ENCODE measurements at places on chromosomes 5 and 9.
A peak's percentile ranks its signal among the peaks of the same experiment; 100 is the strongest.

GRCh38 chr5:114120166-114120565, 241.7 kb upstream of the KCNN2 start:
- DNase-seq = no peak

DNA sequence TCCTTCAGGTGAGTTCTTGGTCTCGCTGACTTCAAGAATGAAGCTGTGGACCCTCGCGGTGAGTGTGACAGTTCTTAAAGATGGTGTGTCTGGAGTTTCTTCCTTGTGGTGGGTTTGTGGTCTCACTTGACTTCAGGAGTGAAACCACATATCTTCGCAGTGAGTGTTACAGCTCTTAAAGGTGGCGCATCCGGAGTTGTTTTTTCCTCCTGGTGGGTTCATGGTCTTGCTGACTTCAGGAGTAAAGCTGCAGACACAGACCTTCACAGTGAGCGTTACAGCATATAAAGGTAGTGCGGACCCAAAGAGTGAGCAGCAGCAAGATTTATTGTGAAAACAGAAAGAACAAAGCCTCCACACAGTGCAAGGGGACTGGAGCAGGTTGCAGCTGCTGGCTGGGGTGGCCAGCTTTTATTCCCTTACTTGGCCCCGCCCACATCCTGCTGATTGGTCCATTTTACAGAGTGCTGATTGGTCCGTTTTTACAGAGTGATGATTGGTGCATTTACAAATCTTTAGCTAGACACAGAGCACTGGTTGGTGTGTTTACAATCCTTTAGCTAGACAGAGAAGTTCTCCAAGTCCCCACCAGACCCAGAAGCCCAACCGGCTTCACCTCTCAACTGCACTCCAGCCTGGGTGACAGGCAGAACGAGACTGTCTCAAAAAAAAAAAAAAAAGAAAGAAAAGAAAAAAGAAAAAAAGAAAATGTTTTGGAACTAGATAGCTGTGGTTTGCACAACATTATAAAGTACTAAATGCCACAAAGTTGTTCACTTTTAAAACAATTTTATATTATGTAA, 9.1 kb upstream of the ERMP1 start:
- DNase-seq = peak; percentile 21

- DNase-seq = no peak
Observed at GRCh38 chr5:172410160-172410559, 44.2 kb downstream of the SH3PXD2B start.

DNA sequence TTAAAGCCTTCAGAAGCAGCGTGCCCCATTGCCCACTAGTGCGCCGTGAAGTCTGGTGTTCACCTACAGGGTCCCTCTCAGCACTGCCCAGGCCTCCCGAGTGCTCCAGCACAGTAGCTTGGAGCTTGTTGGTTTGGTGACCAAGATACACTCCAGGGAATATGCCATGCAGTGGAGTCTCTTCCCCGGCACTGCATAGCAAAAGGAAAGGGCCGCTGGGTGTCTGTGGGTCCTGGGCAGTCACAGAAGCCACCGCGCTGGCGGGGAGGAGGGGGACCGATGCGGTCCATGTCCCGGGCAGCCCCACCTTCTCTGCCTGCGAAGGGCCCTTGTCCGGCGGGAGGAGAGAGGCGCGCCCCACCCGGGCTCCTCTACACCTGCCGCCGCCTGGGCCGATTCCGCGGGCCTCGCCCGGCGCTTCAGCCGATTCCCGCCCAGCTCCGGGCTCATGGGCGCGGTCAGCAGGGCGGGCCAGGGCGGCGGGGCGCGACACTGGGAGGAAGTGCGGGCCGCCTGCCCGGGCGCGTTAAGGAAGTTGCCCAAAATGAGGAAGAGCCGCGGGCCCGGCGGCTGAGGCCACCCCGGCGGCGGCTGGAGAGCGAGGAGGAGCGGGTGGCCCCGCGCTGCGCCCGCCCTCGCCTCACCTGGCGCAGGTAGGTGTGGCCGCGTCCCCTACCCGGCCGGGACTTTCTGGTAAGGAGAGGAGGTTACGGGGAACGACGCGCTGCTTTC, at the start of gene SYK:
Gene SYK (plus strand): TSS at position 579 of the 732 bp plus-strand sequence. CDS start 42,080 bp downstream, outside the sequence.
- DNase-seq = no peak

DNA sequence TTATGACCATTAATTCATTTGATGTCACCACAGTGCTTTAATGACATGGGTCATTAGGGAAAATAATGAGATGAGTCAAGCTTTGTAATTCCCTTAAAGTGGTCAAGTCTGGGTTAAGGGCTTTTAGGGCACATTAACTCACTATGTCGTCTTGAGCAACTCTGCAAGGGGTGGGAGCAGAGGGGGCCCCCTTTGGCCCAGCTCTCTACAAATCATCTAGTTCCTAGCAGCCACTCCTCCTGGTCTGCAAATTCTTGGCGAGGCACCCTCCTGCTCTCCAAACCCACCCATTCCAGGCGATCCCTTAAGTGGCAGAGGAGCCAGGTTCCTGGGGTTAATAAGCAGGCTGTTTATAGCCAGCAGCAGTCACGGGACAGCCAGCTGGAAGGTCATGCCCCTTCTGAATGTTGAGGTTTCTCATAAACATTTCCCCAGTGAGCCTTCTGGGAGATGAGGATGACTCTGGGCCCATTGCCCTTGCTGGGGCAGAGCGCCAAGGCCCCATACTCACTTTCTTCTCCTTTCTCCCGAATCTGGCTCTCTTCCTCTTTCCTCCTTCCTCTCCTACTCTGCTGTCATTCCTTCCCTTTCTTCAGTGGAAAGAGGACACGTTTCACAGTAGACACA, 14.3 kb upstream of the GPX3 start:
- DNase-seq = no peak

DNA sequence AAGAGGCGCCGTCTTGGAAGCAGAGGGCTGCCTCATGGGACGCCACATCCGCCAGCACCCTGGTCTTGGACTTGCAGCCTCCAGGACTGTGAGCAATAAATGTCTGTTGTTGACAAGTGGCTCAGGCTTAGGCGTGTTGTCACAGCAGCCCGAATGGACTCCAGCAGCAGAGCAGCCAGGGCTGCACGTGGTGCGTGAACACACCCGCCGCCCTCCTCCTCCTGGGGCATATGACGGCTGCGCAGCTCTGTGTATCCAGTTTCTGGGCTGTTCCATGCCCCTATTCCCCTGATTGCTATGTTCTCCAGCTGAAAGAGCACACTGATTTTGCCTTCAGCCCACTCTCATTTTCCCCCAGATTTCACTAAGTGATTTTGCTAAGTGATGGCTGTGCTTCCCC, 36.0 kb upstream of the CLPTM1L start:
- DNase-seq = no peak

GRCh38 chr5:133267601-133268000, 215.8 kb downstream of the HSPA4 start:
- no peak for DNase-seq

- no peak for DNase-seq
Observed at GRCh38 chr5:42812620-42813019, 928 bp upstream of the SELENOP start.

DNA sequence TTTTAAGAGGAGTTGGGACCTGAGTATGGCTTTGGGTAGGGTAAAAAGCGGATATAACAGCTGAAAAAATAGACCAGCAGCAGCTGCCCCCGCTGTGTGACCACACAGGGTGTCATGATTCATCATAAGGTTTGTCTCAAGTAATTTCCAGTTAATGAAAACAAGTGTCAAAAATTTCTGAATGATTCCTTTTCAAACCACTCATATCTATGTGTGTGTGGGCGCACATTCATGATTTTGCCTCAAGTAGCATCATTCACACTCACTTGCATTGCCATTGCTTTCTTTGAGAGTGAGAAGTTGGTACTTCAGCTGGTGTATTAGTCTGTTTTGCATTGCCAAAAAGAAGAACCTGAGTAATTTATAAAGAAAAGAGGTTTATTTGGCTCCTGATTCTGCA, 12.1 kb upstream of the TNFAIP8 start:
- no peak for DNase-seq

GRCh38 chr9:37992924-37993349, 76.1 kb downstream of the SHB start:
- DNase-seq = no peak

- no peak for DNase-seq
Observed at GRCh38 chr9:86549401-86549811, 195.2 kb upstream of the TUT7 start.

GRCh38 chr9:127129718-127130085, 7.3 kb upstream of the ANGPTL2 start:
- DNase-seq = no peak

- no peak for DNase-seq
Observed at GRCh38 chr9:6632516-6633183, 12.9 kb downstream of the GLDC start.

DNA sequence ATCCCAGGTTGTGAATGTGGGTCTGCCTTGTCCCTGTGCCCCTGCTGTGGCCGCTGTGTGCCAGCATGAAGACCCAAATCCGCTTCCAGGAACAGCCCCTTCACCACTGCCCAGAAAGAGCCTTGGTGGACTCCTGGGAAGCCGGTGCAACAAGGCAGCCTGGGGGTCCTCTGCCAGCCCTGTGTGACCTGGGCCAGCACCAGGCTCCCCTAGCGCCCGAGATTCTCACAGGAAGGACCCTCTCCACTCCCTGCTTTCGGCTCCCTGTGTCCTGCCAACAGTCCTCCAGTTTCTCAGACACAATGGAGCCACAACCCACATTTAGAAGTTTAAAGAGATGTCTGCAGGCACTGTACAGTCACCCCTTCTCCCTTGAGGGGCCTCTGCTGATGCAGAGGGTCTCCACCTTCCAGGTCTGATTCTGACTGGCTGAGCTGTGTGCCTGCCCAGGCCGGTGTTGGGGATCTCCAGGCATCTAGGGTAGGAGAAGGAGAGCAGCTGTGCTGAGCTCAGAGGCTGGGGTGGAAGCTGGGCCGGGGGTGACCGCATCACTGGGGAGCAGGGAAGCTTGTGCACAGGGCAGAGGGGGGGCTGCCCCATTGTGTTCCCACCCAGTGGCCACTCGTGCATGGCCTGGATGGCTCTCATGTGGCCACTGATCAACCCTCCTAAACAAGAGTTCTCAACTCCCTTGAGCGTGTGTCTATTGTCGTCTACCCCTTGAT, 174.0 kb downstream of the IRX2 start:
- no peak for DNase-seq

GRCh38 chr5:134555890-134556311, 30.4 kb downstream of the JADE2 start:
- peak; percentile 77 for DNase-seq

GRCh38 chr9:18114559-18115475, 359.1 kb upstream of the ADAMTSL1 start:
- DNase-seq = no peak

GRCh38 chr5:41794471-41794870, 75.8 kb downstream of the OXCT1 start:
- no peak for DNase-seq

- DNase-seq = peak; percentile 56
Observed at GRCh38 chr5:176837707-176838115, 27.4 kb downstream of the UNC5A start.

DNA sequence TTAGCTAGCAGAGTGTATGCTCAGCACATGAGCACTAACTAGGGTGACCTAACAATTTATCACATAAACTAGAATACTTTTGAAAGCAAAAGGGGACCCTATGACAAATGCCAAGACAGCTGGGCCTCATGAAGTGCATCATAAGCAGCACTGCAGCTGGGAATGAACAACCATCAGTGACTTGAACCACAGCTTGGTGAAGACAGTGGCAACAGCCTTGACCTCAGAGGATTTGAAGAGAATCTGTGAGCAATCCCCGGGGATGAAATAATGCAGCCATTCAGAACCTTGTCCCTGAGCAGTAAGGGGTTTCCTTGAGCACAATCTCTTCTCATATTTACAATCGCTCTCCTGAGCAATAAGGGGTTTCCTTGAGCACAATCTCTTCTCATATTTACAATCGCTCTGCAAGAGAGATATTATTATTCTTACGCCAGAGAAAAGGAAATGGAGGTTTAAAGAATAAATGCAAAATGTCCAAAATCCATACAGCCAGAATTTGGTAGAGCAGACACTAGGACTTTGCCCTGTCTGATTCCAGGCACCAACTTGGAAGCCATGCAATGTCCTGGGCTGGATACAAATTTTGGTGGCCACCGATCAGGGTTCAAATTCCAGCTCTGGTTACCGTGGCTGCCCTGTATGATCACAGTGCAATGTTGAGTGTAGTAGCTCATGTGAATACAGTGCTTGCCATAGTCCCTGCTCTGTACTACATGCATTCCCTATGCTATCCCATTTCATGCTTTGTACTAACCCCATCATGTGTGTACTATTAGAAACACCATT, 846 bp upstream of the NSG2 start:
- no peak for DNase-seq

DNA sequence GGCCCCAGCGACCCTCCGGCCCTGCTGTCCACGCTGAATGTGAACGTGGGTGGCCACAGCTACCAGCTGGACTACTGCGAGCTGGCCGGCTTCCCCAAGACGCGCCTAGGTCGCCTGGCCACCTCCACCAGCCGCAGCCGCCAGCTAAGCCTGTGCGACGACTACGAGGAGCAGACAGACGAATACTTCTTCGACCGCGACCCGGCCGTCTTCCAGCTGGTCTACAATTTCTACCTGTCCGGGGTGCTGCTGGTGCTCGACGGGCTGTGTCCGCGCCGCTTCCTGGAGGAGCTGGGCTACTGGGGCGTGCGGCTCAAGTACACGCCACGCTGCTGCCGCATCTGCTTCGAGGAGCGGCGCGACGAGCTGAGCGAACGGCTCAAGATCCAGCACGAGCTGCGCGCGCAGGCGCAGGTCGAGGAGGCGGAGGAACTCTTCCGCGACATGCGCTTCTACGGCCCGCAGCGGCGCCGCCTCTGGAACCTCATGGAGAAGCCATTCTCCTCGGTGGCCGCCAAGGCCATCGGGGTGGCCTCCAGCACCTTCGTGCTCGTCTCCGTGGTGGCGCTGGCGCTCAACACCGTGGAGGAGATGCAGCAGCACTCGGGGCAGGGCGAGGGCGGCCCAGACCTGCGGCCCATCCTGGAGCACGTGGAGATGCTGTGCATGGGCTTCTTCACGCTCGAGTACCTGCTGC, 839 bp downstream of the KCNV2 start:
- DNase-seq = no peak

- DNase-seq = no peak
Observed at GRCh38 chr5:31300501-31300900, 107.0 kb downstream of the CDH6 start.

- no peak for DNase-seq
Observed at GRCh38 chr5:124617787-124618186, 128.7 kb downstream of the ZNF608 start.

DNA sequence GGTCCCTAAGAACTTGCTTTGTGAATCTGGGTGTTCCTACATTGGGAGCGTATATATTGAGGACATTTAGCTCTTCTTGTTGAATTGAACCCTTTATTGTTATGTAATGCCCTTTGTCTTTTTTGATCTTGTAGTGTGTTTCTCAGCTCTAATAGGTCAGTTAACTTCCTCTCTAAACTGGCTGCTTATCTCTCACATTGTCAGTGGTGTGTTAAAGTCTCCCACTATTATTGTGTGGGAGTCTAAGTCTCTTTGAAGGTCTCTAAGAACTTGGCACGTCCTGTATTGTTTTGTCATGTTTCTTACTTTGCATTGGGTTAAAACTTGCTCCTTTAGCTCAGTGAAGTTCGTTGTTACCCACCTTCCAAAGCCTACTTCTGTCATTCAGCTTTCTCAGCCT, 36.2 kb downstream of the RIC1 start:
- DNase-seq = no peak
